ENCODE measurements at places on chromosomes 1 and 21. TPM values are rescaled to one million over a fixed set of nuclear protein-coding genes. Genes with fewer than 3 reads are reported as not detected.
A peak's percentile ranks its signal among the peaks of the same experiment; 100 is the strongest.

- H3K4me3 ChIP-seq, result no peak overlapping the region
- H3K27ac ChIP-seq, result peak overlapping the region; percentile 86
- H3K27me3 ChIP-seq, result no peaks in the 10 kb centered on the region
- peak; percentile 58 for DNase-seq
Measured at GRCh38 chr1:116504308-116505156, 66.3 kb downstream of the CD58 start.

DNA sequence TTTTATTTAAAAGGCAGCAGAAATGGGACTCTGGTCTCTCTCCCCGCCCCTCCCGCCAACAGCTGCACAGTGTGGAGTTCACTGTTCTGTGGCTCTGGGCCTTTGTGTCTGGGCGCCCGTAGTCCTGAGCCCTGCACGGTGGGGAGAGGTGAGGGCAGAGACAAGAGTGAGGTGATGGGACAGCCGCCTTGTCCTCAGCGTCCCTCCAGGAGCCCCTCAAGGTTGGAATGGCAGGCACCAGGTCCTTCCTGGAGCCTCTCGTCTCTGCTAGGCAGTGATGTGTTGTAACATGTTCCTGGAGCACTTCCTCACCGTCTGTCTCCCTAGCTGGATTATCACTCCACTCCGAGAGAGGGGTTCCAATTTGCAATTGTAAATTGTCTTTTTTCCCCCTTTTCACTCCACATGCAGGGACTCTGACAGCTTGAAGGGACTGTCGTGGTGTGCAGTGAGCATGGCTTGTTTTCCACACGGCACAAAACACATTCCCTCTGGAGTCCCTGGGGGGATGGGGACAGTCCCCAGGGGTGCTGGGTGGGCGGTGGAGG lies 44.6 kb upstream of the C1orf174 start:
- H3K4me1 ChIP-seq, result no peaks in the 10 kb centered on the region
- no peak for DNase-seq
- no peak overlapping the region for H3K27ac ChIP-seq
- H3K36me3 ChIP-seq, result no peaks in the 10 kb centered on the region
- peaks cover 6% of the 10 kb centered on the region for H3K27me3 ChIP-seq
- no peak overlapping the region for H3K4me3 ChIP-seq

DNA sequence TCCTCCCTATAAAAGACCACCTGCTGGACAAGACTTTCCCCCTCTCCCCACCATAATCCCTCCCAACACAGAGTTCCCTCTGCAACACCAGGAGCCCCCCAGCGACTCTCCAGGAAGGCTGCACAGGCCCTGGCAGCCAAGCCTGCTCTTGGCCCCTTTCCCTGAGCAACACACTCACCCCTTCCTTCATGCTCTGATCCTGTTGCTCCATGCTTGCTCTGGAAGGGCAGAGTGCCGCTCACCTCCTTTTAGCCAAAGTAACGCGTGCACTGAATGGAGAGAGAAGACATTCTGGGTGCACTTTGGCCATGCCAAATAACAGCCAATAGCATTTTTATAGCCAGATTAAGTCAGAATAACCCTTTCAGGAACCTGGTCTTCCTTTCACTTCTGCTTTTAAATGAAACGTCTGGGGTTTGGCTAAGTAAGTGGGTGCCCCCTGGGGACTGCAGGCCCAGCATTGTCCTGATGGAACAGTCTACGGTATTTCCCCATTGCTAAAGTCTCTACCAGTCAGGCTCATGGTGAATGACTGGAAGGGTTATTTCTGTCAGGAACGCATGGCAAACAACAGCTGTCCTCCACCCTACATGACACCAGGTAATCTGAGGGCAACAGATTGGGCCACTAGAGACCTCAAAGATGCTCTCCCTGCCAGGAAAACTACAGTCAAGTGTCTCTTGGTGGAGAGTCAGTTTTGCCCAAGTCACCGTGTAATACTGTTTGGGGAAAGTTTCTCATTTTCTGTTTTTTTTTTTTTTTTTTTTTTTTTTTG lies at the start of gene SLC2A5:
SLC2A5 (minus strand) TSS at position 310 of the 775 bp plus-strand sequence; CDS start at position 211, 99 bp downstream.
- H3K4me3 ChIP-seq, result no peak within 1 kb of the TSS
- no peak within 1 kb of the TSS for H3K27ac ChIP-seq
- H3K4me1 ChIP-seq, result peaks cover 5% of the 10 kb centered on the region
- no peak for DNase-seq

GRCh38 chr1:206415942-206416341 lies 54.3 kb upstream of the IKBKE start:
- no peaks in the 10 kb centered on the region for H3K27me3 ChIP-seq
- no peaks in the 10 kb centered on the region for H3K4me1 ChIP-seq
- no peak overlapping the region for H3K4me3 ChIP-seq
- H3K27ac ChIP-seq, result no peak overlapping the region
- no peak for DNase-seq
- peaks cover 3% of the 10 kb centered on the region for H3K36me3 ChIP-seq

DNA sequence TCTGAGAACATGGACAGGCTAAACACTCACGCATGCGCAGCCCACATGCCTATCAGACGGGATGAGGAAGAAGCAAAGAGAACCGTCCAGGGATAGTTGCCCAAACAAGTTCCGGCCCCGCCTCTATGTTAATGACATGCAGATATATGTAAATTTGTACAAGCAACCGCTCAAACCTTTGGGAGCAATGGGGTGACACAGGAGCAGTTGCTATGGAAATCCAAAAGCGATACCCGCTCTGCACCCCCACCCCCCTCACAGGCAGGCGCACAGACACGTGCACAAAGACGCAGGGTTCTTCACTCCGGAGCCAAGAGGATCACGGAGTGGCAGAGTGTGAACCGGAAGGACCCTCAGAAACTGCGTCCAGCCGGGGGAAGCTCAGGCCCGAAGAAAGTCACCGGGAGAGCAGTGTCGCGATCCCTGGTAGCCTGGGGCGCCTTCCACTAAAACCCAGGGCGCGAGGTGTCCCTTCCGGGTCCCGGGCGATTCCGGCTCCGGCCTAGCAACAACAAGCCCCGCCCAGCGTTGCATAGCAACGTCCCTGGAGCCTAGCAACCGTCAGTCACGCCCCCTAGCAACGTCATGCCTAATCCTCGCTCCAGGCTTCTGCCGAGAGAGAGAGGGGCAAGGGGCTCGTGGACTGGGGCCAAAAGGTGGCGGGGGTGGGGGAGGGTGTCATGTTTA lies 24.1 kb upstream of the ADGRB2 start:
- H3K4me3 ChIP-seq, result peak overlapping the region; percentile 22
- H3K36me3 ChIP-seq, result no peaks in the 10 kb centered on the region
- no peaks in the 10 kb centered on the region for H3K27me3 ChIP-seq
- peak overlapping the region; percentile 67 for H3K27ac ChIP-seq
- H3K4me1 ChIP-seq, result no peaks in the 10 kb centered on the region

GRCh38 chr1:201468501-201468843 lies 516 bp downstream of the PHLDA3 start:
- H3K36me3 ChIP-seq, result no peaks in the 10 kb centered on the region
- peak; percentile 64 for DNase-seq
- H3K27ac ChIP-seq, result peak overlapping the region; percentile 95
- no peaks in the 10 kb centered on the region for H3K27me3 ChIP-seq

- no peak for DNase-seq
- no peaks in the 10 kb centered on the region for H3K27me3 ChIP-seq
- H3K27ac ChIP-seq, result no peak overlapping the region
- H3K36me3 ChIP-seq, result no peaks in the 10 kb centered on the region
- no peaks in the 10 kb centered on the region for H3K4me1 ChIP-seq
Measured at GRCh38 chr1:30675761-30676160, 47.6 kb downstream of the MATN1 start.

DNA sequence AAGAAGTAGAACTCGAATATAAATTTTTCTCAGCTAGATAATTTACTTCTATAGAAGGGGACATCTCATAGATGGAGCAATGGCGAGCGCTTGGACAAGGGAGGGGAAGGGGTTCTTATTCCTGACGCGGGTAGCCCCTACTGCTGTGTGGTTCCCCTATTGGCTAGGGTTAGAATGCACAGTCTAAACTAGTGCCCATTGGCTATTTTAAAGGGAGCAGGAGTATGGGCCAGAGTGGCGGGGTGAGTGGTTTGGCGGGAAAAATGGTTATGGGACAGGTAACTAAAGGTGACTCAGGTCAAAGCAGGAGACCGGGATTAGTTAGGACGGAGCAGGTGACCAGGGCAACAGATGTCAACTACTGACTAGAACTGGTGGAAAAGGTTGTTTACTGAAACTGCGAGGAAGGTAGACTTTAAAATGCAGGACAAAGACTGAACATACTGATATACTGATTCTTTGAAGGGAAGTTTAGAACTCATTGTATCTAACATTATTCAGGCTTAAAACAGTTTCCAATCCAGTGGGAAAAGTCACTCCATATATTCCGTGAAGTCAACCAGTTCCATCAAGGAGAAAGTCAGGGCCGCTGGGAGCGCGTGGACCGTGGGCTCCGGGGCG lies 940 bp upstream of the ATAD3A start:
- no peaks in the 10 kb centered on the region for H3K27me3 ChIP-seq
- H3K4me3 ChIP-seq, result peak overlapping the region; percentile 75
- peak overlapping the region; percentile 99 for H3K27ac ChIP-seq
- peaks cover 7% of the 10 kb centered on the region for H3K4me1 ChIP-seq

DNA sequence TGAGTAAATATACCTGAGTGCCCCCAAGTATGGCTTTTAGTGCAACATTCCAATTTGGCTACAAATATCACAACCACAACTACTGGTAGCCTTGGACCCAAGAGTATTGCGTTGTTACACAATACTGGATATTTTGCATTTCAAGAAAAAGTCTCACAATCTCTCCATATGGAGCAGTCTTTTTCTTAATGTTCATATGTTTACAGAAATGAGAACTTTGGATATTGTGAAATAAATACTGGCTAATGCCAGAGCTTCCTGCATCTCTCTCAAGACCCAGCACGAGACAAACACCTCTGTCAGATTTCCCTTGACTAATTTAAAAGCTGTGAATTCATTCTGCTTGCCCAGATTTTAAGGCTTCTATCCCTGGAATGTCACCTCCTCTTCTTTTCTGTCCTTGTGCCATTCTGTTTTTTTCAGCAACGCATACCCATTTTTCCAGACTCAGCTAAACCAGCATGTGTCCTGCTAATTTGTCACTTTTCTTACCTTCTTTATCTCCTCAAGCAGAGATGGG lies 136.2 kb upstream of the BACE2 start:
- no peaks in the 10 kb centered on the region for H3K36me3 ChIP-seq
- no peak for DNase-seq
- no peak overlapping the region for H3K27ac ChIP-seq
- H3K27me3 ChIP-seq, result no peaks in the 10 kb centered on the region

GRCh38 chr1:233614173-233614742 lies 352 bp downstream of the KCNK1 start:
- peaks cover 3% of the 10 kb centered on the region for H3K4me1 ChIP-seq
- no peaks in the 10 kb centered on the region for H3K36me3 ChIP-seq
- H3K4me3 ChIP-seq, result peak overlapping the region; percentile 97
- peak overlapping the region; percentile 95 for H3K27ac ChIP-seq

DNA sequence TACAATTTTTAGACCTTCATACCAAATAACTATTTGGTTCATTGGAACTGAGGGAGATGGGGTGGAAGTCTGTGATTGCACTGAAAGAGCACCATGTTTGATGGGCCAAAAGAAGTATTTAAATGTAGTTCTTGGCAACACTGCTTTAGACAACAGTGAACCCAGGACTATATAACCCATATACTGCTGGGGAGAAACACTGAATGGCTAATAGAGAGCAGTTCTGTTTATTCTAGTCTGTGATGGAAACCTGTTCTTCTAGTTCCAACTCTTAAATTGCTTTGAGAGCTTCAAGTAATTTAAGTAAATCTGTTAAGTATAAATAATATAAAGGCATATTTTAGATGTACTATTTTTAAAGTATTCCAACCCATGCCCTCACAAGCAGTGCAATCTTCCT lies 96.3 kb downstream of the NIBAN1 start:
- no peak overlapping the region for H3K4me3 ChIP-seq
- H3K27ac ChIP-seq, result no peak overlapping the region
- no peaks in the 10 kb centered on the region for H3K36me3 ChIP-seq
- no peak for DNase-seq
- H3K4me1 ChIP-seq, result no peaks in the 10 kb centered on the region

DNA sequence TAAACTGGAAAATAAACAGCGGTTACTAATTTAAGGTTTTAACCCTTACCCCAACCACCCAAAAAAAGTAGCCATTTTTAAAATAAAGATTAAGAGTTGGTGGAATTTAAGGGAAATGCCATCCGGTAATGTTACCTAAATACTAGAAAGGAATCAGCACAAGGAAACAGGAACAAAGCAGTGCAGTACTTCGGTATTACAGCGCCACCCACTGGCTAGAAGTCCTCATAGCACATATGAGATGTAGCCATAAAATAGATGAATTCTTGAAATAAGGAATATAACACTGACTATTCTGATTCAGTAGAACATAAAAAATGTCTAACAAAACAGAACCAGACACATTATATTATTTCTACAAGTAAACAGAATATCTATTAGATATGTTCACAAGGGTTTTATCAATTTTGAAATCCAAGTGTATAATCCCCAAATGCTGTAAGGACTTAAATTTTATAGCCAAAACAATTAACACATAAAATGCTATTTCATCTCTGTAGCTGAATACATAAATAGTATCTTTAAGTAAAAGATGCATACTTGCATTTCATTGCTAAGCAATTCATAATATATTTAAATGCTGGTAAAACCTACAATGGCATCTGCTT lies 58.8 kb downstream of the FRRS1 start:
- no peaks in the 10 kb centered on the region for H3K4me1 ChIP-seq
- peak; percentile 75 for DNase-seq
- no peak overlapping the region for H3K27ac ChIP-seq
- no peaks in the 10 kb centered on the region for H3K36me3 ChIP-seq
- H3K4me3 ChIP-seq, result no peak overlapping the region
- H3K27me3 ChIP-seq, result no peaks in the 10 kb centered on the region

DNA sequence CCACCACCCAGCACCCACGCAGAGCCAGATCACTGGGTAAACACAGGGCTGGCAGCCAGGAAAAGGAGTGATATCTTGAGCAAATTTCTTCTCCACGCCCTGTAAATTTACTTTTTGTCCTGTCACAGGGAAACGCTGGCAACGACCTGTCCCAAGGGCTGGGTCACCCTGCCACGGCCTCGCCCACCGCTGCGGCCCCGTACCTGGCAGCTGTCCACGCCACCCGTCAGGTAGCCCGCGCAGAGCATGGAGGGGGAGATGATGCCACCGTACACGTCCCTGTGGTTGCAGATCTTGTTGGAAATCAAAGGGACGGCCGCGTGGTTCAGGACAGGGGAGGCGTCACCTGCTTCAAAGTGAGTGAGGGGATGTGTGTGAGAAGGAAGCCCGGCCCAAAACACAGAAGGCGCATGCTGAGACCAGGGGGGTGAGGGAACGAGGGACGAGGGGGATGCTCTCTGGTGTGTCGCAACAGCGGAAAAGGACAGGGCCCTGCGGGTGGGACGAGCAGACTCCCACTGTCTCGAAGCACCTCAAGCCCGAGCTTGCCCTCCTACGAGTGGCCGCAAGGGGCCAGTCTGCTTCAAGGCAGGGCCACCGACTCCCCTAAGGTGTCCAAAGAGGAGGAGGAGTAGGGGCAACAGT lies 10.1 kb upstream of the TFF1 start:
- H3K4me3 ChIP-seq, result no peak overlapping the region
- H3K4me1 ChIP-seq, result no peaks in the 10 kb centered on the region
- no peak for DNase-seq
- no peaks in the 10 kb centered on the region for H3K36me3 ChIP-seq

Gene ITLN1
- total RNA-seq, result 9.0 TPM

Gene KCNN3
- total RNA-seq, result 0.36 TPM

Gene DVL1
- 58.0 TPM for total RNA-seq

Gene CLCA4
- 0.07 TPM for total RNA-seq

Gene SRM
- 28.6 TPM for total RNA-seq

Gene SERTAD4
- 2.6 TPM for total RNA-seq

Gene RAVER2
- total RNA-seq, result 28.6 TPM

Gene LORICRIN
- not detected for total RNA-seq

Gene CFAP107
- not detected for total RNA-seq

Gene CD84
- total RNA-seq, result 0.60 TPM

All from hepatocyte (in vitro differentiated cells).